ENCODE measurements at places on chromosomes 1 and 21. TPM values are rescaled to one million over a fixed set of nuclear protein-coding genes. Genes with fewer than 3 reads are reported as not detected.

The KIF17 gene
- 1.6 TPM for total RNA-seq

The NEGR1 gene
- total RNA-seq: not detected

The SHE gene
- total RNA-seq: 0.16 TPM

The CBR3 gene
- 12.7 TPM for total RNA-seq

The VSIG8 gene
- total RNA-seq: not detected

The KPRP gene
- not detected for total RNA-seq

The DMBX1 gene
- 0.70 TPM for total RNA-seq

The OR2T2 gene
- not detected for total RNA-seq

The VANGL2 gene
- total RNA-seq: 0.69 TPM

The GALE gene
- total RNA-seq: 77.8 TPM

The OLFM3 gene
- not detected for total RNA-seq

The LAMTOR2 gene
- 162 TPM for total RNA-seq
